ENCODE measurements at places on chromosomes 16 and 17. TPM values are rescaled to one million over a fixed set of nuclear protein-coding genes. Genes with fewer than 3 reads are reported as not detected.

The CCL16 gene
- total RNA-seq = not detected

The BAIAP3 gene
- total RNA-seq = 0.34 TPM

The PDIA2 gene
- total RNA-seq = not detected

The CCDC137 gene
- 71.9 TPM for total RNA-seq

The OTOP2 gene
- not detected for total RNA-seq

The ALOX12B gene
- total RNA-seq = 1.7 TPM

The GJD3 gene
- not detected for total RNA-seq

The NPIPA5 gene
- total RNA-seq = 14.3 TPM

The PPM1E gene
- total RNA-seq = not detected

The KRTAP2-2 gene
- not detected for total RNA-seq

The TBC1D3E gene
- total RNA-seq = not detected

The DDX28 gene
- total RNA-seq = 28.8 TPM

The CSH1 gene
- total RNA-seq = not detected

The KRTAP4-9 gene
- total RNA-seq = not detected
